ENCODE measurements at places on chromosomes 2 and 18. TPM values are rescaled to one million over a fixed set of nuclear protein-coding genes. Genes with fewer than 3 reads are reported as not detected.

Gene FBXO48
- total RNA-seq = 0.28 TPM

Gene POTEC
- total RNA-seq = not detected

Gene TNFRSF11A
- 3.1 TPM for total RNA-seq

Gene NEURL3
- not detected for total RNA-seq

Gene GORASP2
- 27.1 TPM for total RNA-seq

Measured in endothelial cell of coronary artery (primary cell).